ENCODE measurements at places on chromosomes 7 and 10.

- DNase-seq = no peak
Observed at GRCh38 chr10:130046591-130046990, 64.0 kb downstream of the C10orf143 start.

DNA sequence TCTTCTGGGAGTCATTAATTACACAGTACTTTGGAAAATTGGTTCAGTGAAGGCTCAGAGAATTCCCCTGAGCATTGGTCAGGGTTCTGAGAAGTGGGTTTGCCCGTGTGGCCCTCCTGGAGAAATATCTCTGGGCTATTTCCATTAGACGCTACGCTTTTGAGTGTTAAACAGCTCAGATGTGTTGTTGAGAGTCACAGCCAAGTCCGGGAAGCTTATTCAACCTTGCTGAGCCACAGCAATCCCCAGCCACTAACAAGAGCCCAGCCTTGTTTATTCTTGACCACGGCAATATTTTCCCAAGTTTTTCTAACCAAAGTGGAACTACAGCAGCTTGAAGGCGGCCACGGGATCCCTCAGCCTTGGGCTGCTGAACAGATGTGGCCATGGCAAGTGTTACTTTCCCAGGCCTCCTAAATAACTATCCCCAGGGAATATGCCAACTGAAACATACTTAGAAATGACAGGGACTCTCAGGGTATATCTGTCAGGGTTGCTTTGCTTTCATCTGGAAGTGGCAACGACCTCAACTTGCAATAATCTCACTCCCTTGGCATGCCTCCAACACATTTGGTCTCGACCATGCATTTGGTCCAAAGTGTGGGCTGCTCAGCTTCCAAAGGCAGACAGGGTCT is 214.7 kb downstream of the EMX2 start:
- no peak for DNase-seq

- DNase-seq = no peak
Observed at GRCh38 chr10:111137007-111137406, 60.2 kb downstream of the ADRA2A start.

DNA sequence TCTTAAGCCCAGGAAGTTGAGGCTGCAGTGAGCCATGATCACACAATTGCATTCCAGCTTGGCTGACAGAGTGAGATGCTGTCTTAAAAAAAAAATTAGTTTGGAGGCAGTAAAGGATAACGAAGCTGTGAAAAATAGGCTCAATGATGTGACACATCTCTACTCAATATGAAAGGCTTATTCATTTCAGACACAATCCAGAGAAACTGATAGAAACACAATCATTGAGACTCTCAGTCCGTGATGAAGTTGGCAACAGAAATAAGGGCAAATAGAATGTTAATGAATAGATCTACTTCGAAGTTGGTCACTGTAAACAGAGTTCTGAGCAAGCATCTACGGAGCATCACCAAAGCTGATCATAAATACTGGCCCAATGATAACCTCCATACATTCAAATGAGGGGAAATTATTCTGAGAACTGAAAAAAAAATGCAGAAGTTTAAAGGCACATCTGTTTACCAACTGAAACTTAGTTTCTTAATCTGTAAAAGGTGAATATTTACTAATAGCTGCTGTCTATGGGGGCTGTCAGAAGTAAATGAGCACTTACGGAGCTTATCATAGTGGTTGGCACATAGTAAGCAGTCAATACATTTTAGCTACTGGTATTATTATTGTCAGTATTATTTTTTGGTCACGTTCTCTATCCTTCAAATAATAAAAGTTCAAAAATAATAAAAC is 70.4 kb downstream of the AKR1B1 start:
- no peak for DNase-seq

GRCh38 chr10:125121003-125121402 is 39.4 kb downstream of the CTBP2 start:
- DNase-seq = no peak

GRCh38 chr7:43851805-43852204 is 17.5 kb downstream of the MRPS24 start:
- DNase-seq = no peak

GRCh38 chr10:116704926-116705325 is 37.4 kb downstream of the HSPA12A start:
- no peak for DNase-seq

DNA sequence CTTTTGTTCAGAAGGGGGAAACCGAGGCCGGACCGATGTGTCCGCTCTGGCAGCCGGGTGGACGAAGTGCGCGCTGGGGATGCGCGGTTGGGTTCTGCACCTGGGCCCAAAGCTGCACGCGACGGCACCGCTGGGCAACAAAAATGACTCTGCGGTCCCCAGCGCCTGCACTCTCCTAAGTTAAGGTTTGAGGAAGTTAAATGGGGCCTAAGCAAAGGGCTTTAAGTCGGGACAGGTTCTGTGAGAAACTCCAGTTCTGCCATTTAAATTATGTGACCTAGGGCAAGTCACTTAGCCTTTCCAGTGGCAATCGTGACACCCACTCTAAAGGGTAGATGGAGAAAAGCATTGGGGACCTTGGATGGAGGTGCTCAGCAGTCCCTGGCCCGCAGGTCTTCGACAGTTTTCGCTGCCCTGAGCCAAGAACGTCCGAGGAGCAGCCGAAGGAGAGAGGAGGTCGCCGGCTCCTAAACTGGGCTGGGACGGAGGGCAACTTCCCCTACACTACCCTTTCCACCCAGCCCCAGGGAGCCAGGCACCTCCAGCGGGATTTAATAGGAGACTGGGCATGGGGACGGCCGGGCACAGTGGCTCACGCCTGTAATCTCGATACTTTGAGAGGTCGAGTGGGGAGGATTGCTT is 534 bp upstream of the ACBD5 start:
- DNase-seq = peak; percentile 31

DNA sequence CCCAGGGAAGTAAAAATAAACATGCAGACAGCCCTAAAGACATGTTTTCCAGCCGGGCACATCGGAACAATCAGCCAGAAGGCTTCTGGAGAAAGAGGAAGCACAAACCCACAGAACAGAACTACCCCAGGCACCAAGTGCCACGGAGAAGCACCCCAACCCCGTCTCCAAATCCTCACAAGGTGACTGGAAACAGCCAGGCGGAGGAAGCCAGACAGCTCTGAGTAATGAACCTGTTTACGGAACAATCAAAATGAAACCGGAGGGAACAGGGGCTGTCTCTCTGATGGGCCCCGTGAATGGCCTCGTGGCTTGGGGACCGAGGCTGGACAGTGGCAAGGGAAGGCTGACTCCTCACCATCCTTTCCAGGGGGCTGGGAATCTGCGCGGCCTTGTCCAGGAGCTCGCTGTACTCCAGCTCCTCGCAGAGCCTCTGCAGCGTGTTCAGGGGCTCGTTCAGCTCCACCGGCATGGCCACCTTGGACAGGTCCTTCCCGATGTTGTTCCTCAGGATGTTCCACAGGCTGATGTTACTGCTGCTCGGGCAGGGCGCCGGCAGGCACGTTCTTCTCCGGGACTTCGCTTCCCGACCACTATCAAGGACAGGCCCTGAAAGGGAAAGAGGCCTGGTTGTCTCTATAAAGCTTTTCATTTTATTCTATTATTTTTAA is 77.0 kb upstream of the GSDME start:
- DNase-seq = no peak

DNA sequence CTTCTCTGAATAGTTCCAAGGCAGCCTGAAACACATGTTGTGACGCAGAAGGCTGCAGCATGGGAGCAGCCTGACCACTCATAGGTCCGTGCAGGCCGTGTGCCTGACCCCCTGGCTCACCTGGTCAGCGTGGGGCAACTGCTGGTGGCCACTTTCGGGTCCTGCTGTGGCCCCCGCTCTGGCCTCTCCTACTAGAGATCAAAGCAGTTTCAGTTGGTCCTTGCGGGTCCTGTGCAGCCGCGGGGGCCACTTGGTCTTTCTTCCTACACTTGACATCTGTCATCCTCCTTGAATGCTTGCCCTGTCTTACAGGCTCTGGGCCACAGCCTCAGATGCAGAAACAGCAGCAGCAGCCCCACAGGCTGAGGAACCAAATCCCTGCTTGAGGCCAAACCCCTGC is 320.8 kb upstream of the ZNF32 start:
- DNase-seq = no peak

DNA sequence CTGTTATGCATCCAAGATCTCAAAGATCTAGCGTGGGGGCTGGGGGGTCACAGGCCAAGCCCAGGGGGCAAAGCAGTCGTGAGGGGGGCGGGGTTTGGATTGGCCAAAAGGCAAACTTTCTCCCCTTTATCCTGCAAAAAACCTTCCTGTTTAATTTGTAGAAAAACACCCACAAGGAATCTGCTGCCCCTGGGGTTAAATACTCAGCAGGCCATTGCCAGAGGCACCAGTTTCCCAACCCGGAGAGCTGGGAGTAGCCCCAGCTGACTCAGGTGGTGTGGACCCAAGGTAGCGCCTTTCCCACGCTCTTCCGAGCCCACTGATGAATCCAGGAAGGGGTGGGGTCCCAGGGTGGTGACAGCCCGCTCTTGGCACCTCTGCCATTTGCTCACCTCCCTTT is 21.4 kb downstream of the KCP start:
- DNase-seq = no peak

- DNase-seq = no peak
Observed at GRCh38 chr7:149448961-149449360, 11.9 kb downstream of the ZNF777 start.

GRCh38 chr7:94335586-94335985 is 59.1 kb upstream of the COL1A2 start:
- no peak for DNase-seq

DNA sequence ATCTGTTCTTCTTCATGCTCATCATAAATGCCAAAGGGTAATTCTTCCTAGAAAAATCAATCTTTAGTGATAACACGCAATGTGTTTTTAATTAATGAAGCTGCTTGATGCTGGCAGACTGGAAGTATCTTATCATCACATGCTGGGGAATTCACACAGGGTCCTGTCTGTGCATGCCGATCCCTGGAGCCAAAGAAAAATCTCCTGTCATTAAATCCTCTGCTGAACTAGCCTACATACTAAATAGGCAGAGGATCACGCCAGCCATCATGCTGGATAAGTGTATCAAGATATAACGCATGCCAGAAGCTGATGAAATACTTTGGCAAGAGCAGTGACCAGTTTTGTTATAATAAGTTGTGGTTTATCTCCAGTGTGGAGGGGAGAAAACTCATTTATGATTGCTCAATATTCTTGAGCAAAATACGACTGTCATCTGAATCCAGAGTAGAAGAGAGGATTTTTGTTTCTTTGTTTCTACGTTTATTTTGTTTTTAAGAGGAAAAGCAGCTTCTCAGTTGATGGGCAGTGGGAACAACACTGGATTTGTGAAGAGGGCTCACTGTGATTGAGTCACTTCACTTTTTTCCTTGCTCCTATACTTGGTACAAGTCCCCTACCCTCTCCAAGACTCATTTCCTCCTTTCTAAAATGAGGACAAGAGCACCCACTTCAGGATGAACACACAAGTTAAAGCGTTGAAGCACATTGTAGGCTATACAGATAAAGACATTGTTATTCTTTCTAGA is 649.1 kb downstream of the TNS3 start:
- no peak for DNase-seq

GRCh38 chr7:141654551-141654950 is 47.4 kb downstream of the DENND11 start:
- DNase-seq = peak; percentile 42

- no peak for DNase-seq
Observed at GRCh38 chr7:28017372-28017771, 163.2 kb downstream of the JAZF1 start.

Data from activated naive CD8-positive, alpha-beta T cell treated with anti-CD3 and anti-CD28 coated beads, Interleukin-2, amount 50 U/mL, for 24 hours (primary cell).